Stimulated activated CD4-positive, alpha-beta T cell treated with anti-CD3 and anti-CD28 coated beads, Interleukin-15, amount 100 ng/mL, for 1 hour (primary cell): ENCODE measurements at places on chromosomes 4 and X.

- DNase-seq: no peak
These were observed 1.1 kb downstream of the NAA10 start for GRCh38 chrX:153933748-153934147.

- no peak for DNase-seq
These were observed 14.4 kb upstream of the SMS start for GRCh38 chrX:21926116-21926515.

DNA sequence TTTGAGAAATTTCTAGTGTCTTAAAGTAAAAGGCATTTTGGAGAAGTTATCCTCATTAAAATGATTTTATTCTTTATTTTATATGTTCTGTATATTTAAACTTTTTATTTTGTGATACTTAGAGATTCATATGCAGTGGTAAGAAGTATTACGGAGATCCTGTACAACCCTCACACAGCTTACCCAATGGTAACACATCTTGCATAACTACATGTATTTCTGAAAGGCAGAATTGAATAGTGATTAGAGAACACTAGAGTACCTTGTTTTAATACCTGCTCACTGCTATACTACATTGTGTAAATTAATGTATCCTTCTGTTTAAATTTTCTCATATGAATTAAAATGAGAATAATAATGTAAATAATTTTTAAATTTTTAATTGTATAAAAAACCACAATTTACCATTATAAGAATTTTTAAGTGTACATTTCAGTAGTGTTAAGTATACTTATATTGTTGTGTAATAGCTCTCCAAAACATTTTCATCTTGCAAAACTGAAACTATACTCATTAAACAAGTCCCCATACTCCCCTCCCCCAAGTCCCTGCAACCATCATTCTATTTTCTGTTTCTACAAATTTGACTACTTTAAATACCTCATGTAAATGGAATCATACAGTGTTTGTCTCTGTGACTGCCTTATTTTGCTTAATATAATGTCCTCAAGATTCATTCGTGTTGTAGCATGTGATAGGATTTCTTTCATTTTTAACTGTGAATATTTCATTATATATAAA lies 45.4 kb downstream of the INTS12 start:
- DNase-seq: no peak

DNA sequence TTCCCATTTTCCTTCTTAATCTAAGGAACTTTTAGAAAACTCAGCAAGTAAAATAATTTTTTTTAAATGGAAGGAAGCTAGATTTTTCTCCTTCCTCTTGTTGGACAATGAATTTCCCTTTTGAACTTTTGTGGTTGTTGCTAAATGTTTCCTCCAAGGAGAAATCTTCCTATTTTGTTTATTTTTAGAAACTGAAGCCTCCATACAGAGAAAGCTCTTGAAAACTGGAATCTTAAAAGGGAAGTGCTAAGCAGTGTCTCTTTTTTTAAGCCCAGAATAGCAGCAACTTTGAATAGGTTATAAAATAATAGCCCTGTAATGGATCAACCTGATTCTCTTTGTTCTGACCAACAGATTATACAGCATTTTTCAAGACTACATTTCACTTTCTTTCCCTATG lies 15.1 kb upstream of the DCLK2 start:
- DNase-seq: no peak

DNA sequence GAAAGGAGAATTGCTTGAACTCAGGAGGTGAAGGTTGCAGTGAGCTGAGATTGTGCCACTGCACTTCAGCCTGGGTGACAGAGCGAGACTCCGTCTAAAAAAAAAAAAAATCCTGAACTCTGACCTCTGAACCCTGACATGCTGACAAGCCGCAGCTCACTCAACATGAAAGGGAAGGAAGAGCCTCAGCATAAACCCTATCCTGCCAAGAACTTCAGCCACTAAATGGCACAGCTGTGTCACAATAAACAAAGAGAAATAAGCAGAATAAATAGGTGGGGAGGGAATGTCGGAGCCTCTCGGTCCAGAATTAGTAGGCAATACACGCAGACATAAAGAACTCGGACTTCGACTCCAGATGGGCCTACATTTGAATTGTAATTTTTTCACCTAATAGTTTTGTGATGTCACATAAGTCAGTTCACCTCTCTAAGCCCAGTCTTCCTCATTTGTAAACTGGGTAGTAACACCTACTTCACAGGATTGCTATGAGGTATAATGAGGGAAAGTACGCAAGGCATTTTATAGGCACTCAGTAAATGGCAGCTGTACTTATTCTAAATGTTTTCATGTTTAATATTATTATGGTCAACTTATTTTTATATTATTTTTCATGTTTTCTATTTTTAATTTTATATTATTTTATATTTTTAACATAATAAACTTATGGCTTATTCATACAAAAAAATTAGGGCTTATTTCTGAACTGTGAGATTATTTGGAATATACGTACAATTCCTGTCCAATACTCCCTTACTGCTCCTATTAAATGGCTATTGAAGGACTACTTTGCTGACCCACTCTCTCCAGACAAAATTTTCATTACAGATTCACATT lies 243.4 kb downstream of the SCFD2 start:
- DNase-seq: no peak

DNA sequence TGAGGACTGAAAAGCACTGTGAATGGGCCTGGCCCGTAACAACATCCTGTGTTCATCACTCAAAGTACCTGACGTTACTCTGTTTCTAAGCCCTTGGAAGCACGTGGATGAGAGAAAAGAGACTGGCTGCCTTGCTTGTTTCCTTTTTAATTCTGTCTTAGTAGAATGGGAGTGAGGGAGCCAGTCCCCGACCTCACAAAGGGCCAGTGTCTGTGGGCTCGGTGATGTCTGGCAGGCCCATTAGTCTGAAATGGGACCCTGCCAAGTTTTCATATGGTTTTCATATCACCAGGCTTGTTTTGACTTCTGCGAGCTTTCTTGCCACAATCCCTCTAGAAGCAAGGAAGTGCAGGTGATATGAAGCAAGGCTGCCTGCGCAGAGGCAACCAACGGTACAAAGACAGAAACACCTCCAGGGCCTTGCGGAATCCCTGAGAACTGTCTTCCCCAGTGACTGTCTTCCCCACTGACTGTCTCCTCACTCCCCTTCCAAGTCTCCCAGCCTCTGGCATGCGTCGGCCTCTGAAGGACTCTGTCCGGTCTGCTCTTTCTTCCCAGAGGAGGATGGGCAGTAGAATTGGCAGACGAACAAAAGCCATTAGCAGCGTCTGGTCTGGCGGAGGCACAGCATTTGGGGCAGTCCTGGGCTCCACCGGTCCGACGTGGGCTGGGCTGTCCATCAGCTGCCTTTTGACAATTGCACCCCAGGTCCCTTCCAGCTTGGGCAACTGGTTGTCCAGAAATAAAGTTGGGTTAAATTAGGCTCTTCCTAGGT lies 20.2 kb upstream of the RASL11B start:
- DNase-seq: no peak

- no peak for DNase-seq
These were observed 81.8 kb downstream of the MTMR1 start for GRCh38 chrX:150774798-150775568.

GRCh38 chr4:921830-922331 lies 10.2 kb downstream of the GAK start:
- DNase-seq: no peak

DNA sequence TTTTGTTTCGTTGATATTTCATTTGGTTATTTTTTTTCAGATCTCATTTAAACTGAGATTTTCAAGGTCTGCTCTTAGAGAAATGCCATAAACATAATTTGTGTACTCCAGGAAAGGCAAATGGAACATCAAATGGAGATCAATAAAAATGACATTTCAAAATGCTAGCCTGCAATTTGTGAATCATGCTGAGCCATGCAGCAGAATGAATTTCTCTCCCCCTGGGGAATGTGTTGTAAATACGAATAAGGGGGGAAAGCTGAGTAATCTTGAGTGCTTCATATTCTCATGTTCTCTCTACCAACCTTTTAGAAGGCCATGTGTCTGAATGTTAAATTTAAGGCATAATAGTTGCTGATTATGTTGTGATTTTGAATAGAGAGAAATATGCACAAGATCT lies 7.8 kb downstream of the ZCCHC4 start:
- DNase-seq: no peak

- DNase-seq: no peak
These were observed 45.2 kb upstream of the BMP15 start for GRCh38 chrX:50865311-50865710.

DNA sequence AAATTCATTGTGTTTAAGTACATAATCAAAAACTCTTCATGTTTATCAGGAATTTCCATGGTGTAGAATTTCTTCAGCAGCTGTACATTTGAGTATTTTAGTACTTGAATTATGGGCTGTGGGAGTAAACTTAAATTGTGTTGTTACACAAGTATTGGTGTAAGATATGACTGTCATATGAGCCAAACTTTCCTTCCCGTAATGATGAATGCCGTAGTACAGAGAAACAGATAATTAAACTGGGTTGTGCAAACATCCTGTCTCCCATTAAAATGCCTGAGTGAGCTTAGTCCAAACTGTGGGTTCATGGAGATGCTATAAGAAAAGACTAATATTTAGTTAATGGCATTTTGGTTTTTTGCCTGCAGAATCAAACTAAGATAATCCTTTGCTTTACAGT lies 159.2 kb downstream of the SLC4A4 start:
- DNase-seq: no peak

GRCh38 chrX:55815546-55815945 lies 98.0 kb downstream of the RRAGB start:
- no peak for DNase-seq

DNA sequence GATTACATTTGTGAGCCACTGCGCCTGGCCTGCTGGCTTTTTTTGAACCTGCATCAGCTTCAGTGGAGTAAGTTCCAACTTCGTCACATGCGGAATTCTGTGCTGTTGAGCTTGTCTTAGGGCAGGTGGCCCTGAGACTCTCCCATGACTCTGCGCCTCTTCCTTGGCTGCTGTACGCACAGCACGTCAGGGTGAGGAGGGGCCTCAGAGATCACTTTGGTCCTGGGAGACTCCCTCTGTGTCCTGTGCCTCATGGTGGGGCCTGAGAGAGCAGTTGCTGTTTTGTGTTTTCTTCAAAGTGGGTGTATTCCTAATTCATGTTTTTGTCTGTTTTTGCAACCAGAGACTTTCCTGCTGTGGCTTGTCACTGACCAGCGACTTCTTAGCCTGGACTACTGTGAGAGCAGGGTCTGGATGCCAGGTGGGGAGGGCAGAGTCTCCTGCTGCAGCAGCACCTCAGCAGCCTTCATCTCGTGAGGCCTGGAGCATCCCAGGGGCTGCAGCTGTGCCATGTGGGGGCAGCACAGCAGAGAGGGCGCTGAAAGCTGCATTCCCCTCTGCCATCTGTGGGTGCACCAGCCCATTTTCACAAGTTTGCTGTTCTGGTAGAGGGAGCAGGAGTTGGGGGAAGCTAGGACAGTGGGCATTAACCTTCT lies 107.8 kb downstream of the TNIP2 start:
- no peak for DNase-seq

DNA sequence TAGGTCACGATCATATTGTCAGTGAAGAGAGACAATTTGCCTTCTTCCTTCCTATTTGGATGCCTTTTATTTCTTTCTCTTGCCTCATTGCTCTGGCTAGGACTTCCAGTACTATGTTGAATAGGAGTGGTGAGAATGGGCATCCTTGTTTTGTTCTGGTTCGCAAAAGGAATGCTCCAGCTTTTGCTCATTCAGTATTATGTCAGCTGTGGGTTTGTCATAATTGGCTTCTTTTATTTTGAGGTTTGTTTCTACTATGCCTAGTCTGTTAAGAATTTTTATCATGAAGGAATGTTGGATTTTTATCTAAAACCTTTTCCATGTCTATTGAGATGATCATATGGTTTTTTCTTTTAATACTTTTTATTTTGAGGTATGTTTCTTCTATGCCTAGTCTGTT lies 152.3 kb upstream of the MAD2L1 start:
- no peak for DNase-seq

GRCh38 chr4:114386637-114387233 lies 211.9 kb upstream of the UGT8 start:
- no peak for DNase-seq

GRCh38 chrX:7269991-7270390 lies 122.0 kb upstream of the PUDP start:
- DNase-seq: no peak

DNA sequence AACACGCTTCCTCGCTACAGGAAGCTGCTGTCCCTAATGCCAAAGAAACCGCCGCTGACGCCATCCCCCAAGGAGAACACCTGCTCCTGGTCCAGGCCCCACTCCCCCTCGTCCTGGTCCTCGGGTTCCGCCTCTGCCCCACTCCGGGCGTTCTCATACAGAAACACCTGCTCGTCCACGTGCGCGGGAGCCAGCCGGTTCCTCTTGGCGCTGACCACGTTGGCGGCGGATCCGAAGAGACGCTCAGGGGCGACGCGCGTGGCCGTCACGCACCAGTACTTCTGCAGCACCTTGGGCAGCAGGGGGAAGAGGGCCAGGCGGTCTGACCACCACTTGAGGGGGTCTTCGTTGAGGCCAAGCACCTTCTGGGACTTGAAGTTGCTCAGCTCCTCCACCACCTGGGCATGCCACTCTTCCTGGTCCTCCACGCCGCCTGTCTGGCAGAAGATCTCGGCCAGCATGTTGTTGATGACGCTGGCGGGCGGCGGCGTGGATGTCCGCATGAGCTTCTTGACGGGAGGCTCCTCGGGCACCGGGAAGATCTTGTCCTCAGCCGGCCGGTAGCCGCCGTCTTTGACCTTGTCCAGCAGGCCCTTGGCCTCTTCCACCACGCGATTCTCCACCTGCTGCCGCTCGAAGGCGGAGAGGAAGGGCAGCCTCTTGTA lies 12.0 kb downstream of the DHRSX start:
- no peak for DNase-seq

GRCh38 chr4:52235552-52236201 lies 184.6 kb downstream of the SPATA18 start:
- no peak for DNase-seq

DNA sequence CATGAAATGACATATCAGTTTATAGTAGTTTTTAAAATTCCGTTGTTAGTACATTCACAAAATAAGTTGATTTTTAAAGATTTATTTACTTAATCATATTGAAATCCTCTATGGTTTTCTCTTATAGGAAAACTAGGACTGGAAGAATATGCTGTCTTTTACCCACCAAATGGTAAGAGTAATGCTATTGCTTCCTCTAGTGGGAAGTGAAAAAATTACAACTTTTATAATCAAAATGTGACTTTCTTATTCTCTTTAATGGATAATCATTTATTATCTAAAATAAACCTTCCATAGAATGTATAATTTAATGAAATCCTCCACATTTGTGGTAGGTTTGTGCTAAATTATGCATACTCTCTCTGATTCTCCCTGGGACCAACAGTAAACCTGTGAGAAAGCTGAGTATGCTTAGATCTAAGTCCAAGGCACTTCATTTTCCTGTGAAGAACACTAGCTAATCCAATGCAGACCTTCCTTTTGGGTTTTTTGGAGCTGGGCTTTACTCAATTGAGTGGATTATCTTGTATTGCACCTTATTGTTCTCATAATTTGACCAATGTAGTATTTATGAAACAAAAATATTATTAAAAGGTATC lies 136.2 kb downstream of the TBC1D19 start:
- no peak for DNase-seq

DNA sequence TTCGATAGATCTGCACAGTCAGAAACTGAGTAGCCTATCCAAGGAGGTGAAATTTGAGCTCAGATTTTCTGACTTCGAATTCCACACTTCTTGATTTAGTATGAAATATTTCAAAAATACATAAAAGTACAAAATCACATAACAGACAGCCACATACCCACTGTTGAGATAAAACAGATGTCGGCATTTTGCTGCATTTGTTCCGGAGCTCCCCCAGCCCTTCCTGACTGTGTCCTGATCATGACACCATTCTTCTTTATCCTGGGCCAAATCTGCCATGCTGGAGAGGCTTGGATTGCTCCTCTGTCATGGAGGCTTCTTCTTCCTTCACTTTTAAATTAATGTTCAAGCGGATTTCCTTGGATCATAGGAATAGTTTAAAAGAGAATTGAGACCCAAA lies 124.2 kb upstream of the RBPJ start:
- DNase-seq: no peak
